Activated CD4-positive, alpha-beta memory T cell treated with anti-CD3 and anti-CD28 coated beads for 36 hours (primary cell): ENCODE measurements at places on chromosomes 13 and 19. TPM values are rescaled to one million over a fixed set of nuclear protein-coding genes. Genes with fewer than 3 reads are reported as not detected.

GRCh38 chr13:113528101-113528812 is 37.7 kb upstream of the DCUN1D2 start:
- DNase-seq: no peak
- no peaks in the 10 kb centered on the region for H3K27me3 ChIP-seq
- peaks cover 25% of the 10 kb centered on the region for H3K36me3 ChIP-seq
- no peaks in the 10 kb centered on the region for H3K4me1 ChIP-seq
- H3K27ac ChIP-seq: no peak overlapping the region
- H3K4me3 ChIP-seq: no peak overlapping the region

IZUMO2 gene
- total RNA-seq: not detected

- no peaks in the 10 kb centered on the region for H3K36me3 ChIP-seq
- H3K4me1 ChIP-seq: peaks cover 14% of the 10 kb centered on the region
- DNase-seq: no peak
- no peak overlapping the region for H3K27ac ChIP-seq
- H3K4me3 ChIP-seq: no peak overlapping the region
Measured at GRCh38 chr19:43636121-43636683, 3.4 kb downstream of the CADM4 start.

MCF2L gene
- 7.1 TPM for total RNA-seq

MTMR6 gene
- 12.5 TPM for total RNA-seq

- H3K27ac ChIP-seq: no peak overlapping the region
- no peak overlapping the region for H3K4me3 ChIP-seq
- DNase-seq: peak; percentile 9
- peaks cover 5% of the 10 kb centered on the region for H3K4me1 ChIP-seq
- H3K36me3 ChIP-seq: no peaks in the 10 kb centered on the region
- H3K27me3 ChIP-seq: no peaks in the 10 kb centered on the region
Measured at GRCh38 chr19:37988758-37989635, 82.0 kb downstream of the SIPA1L3 start.

- peaks cover 23% of the 10 kb centered on the region for H3K36me3 ChIP-seq
- DNase-seq: peak; percentile 85
- H3K4me1 ChIP-seq: peaks cover 45% of the 10 kb centered on the region
- peak within 1 kb of the TSS; percentile 96 for H3K27ac ChIP-seq
- peak within 1 kb of the TSS; percentile 86 for H3K4me3 ChIP-seq
Measured at GRCh38 chr19:35248310-35249145, at the start of gene LSR. TSS of gene LSR (plus strand) at chr19:35249002. CDS start at chr19:35249023, 21 bp downstream.

DNA sequence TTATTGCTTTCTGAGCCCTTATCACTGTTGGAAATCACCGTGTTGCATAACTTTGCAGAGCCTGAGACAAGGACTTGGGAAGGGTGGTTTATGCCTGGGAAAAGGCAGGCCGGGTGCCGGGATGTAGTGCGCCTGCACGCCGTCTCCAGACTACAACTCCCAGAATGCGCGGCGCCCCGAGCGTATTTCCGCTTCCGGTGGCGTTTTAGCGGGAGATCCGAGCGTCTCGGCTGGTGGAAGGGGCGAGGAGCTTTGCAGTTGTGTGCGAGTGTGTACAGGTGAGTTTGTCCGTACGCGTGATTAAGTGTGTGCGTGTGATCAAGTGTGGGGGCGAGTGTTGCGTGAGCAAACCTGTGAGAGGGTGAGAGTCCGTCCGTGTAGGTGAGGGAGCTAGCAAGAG is 75.4 kb downstream of the PEG3 start:
- no peak overlapping the region for H3K4me3 ChIP-seq
- H3K27me3 ChIP-seq: no peaks in the 10 kb centered on the region
- H3K4me1 ChIP-seq: peaks cover 7% of the 10 kb centered on the region
- H3K27ac ChIP-seq: no peak overlapping the region
- peaks cover 21% of the 10 kb centered on the region for H3K36me3 ChIP-seq

TMEM59L gene
- 0.40 TPM for total RNA-seq

DNA sequence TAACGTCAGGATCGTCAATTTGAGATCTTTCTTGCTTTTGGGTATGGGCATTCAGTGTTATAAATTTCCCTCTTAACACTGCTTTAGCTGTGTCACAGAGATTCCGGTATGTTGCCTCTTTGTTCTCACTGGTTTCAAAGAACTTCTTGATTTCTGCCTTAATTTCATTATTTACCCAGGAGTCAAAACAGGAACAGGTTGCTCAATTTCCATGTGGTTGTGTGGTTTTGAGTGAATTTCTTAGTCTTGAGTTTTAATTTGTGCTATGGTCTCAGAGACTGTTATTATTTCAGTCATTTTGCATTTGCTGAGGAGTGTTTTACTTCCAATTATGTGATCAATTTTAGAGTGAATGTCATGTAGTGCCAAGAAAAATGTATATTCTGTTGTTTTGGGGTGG is 153.1 kb downstream of the PCDH17 start:
- H3K36me3 ChIP-seq: no peaks in the 10 kb centered on the region
- no peaks in the 10 kb centered on the region for H3K27me3 ChIP-seq
- no peak overlapping the region for H3K4me3 ChIP-seq
- DNase-seq: no peak
- no peak overlapping the region for H3K27ac ChIP-seq
- no peaks in the 10 kb centered on the region for H3K4me1 ChIP-seq

GRCh38 chr13:43529796-43530195 is 257.0 kb downstream of the ENOX1 start:
- H3K27ac ChIP-seq: no peak overlapping the region
- no peaks in the 10 kb centered on the region for H3K36me3 ChIP-seq
- no peaks in the 10 kb centered on the region for H3K27me3 ChIP-seq
- H3K4me3 ChIP-seq: no peak overlapping the region
- H3K4me1 ChIP-seq: no peaks in the 10 kb centered on the region
- DNase-seq: no peak

GRCh38 chr13:29315847-29316246 is 279.6 kb downstream of the SLC7A1 start:
- H3K4me3 ChIP-seq: no peak overlapping the region
- H3K27me3 ChIP-seq: no peaks in the 10 kb centered on the region
- no peak overlapping the region for H3K27ac ChIP-seq
- H3K36me3 ChIP-seq: no peaks in the 10 kb centered on the region
- H3K4me1 ChIP-seq: no peaks in the 10 kb centered on the region

PRSS57 gene
- not detected for total RNA-seq

DNA sequence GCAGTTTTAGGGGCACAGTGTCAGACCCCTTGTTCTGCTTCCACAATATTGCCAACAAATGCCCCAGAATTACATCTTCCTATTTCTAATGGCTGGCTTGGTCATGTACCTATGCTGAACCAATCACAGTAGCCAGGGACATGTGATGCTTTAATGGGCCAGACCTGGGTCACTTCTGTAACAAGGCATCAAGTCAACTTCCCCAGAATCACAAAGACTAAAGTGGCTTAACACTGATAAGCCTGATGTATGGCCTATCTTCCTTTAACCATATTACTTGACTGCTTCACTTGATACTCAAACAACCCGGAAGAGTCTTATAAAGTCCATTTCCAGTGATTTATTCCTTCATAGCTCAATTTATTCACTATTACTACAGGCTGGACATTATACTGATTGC is 19.6 kb downstream of the LNX2 start:
- H3K27ac ChIP-seq: no peak overlapping the region
- H3K36me3 ChIP-seq: no peaks in the 10 kb centered on the region
- no peak for DNase-seq
- H3K4me3 ChIP-seq: no peak overlapping the region

GRCh38 chr19:11581740-11582139 is 4.3 kb upstream of the ACP5 start:
- peaks cover 25% of the 10 kb centered on the region for H3K4me1 ChIP-seq
- H3K4me3 ChIP-seq: peak overlapping the region; percentile 47
- H3K36me3 ChIP-seq: no peaks in the 10 kb centered on the region
- no peaks in the 10 kb centered on the region for H3K27me3 ChIP-seq
- DNase-seq: peak; percentile 78
